ENCODE measurements at places on chromosomes 6 and 20.

DNA sequence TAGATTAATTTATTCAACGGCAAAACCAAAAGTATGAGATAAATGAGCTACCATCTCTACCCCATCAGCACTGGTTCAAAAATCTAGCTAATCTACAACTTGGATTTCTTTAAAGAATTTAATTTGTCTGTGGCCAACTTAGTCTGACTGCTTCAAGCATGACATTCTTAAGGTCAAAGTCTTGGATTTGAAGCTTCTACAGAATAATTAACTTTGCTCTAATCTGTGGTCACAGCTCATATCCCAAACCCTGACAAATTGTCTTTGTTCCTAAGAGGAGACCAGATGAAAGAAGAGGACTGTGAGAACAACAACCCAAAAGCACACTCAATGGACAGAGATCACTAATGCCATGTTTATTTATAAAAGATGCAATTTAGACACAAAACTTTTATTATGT is 166.9 kb upstream of the EPHA7 start:
- H3K27me3 ChIP-seq, result no peaks in the 10 kb centered on the region
- no peaks in the 10 kb centered on the region for H3K36me3 ChIP-seq
- no peak overlapping the region for H3K27ac ChIP-seq
- no peak overlapping the region for H3K4me3 ChIP-seq

DNA sequence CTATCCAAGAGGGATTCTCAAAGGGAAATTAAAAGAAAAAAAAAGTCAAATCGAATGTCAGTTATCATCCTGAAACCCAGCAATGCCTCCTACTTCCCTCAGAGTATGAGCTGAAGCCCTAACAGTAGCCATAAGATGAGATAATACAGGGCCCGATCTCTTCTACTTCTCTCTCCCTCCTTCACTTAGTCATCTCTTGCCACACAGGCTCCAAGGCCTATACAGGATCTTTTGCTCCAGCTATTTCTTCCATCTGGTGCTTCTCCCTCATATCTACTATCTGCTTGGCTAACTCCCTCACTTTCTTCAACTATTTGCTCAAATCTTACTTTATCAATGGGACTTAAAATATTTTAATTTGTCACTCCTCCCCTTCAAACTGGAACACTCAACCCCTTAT is 215.3 kb downstream of the RNGTT start:
- no peak overlapping the region for H3K4me3 ChIP-seq
- H3K27me3 ChIP-seq, result no peaks in the 10 kb centered on the region
- H3K27ac ChIP-seq, result no peak overlapping the region
- no peaks in the 10 kb centered on the region for H3K4me1 ChIP-seq
- no peaks in the 10 kb centered on the region for H3K36me3 ChIP-seq
- no peak for DNase-seq

DNA sequence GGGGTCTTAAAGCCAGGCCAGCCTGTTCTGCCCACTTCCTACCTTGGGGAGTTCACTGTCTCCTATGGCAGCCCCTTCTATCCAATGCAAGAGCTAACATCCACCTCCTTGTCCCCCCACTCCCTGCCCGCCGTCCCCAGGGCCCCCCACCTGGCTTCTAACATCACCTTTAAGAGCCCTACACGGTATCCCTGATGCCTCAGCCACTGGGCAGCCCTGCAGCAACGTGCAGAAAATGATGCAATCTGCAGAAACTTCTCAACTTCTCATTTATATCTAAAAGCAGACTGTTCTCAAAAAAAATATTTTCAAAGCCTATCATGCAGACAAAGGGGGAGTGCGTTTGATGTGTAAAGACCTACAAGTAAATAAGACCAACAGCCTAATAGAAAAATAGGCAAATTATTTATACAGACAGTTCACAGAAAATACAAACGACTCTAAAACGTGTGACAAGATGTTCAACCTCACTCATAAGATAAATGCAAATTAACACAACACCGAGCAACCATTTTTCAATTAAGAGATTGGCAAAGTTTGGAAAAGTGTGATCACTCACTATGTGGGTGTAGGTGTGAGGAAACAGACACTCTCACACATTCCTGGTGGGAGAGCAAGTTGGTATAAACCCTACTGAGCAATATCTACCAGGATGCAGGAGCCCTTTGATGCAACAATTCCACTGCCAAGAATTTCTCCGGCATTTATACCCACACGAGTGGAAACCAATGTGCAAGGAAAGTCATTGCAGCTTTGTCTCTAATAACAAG is 15.1 kb upstream of the HCK start:
- DNase-seq, result no peak
- H3K4me3 ChIP-seq, result no peak overlapping the region
- H3K36me3 ChIP-seq, result no peaks in the 10 kb centered on the region
- no peaks in the 10 kb centered on the region for H3K4me1 ChIP-seq
- no peaks in the 10 kb centered on the region for H3K27me3 ChIP-seq
- H3K27ac ChIP-seq, result no peak overlapping the region

DNA sequence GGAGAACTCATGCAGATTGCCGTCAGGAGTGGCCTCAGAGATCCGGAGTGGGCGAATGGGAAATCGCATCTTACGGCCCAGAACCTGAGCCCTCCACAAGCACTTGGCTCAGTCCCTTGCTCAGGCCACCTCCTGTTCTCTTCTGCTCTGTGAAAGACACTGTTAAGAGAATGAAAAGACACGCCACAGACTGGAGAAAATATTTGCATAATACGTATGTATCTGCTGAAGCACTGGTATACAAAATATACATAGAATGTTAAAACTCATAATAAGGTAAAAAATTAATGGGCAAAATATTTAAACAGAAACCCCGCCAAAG is 838 bp upstream of the POM121L2 start:
- H3K4me1 ChIP-seq, result no peaks in the 10 kb centered on the region
- no peak overlapping the region for H3K27ac ChIP-seq
- H3K4me3 ChIP-seq, result peak overlapping the region; percentile 56
- H3K36me3 ChIP-seq, result no peaks in the 10 kb centered on the region

DNA sequence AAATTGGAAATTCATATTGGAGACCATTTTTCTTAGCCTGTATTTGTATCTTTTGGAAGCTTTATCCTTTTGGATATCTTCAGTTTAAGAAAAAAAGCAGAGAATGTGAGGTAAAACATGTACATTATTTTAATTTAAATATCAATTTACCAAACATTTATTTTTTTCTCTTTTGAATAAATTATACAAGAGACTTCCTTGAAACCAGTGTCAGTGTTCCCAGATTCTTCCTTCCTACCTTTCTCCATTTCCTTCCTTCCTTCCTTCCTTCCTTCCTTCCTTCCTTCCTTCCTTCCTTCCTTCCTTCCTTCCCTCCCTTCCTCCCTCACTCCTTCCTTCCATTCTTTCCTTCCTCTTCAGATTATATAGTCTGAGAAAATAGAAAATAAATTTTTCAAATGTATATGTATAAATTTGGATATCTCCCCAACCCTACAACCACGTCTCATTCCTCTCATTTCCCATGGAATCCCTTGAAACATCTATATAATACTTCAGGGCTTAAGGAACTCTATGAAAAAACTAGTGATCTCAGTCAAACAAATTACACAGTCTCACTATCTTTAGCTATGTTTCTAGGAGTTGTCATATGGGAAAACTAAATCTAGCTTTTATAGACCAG is 528.4 kb downstream of the GRIK2 start:
- H3K36me3 ChIP-seq, result no peaks in the 10 kb centered on the region
- no peak for DNase-seq
- no peaks in the 10 kb centered on the region for H3K4me1 ChIP-seq

DNA sequence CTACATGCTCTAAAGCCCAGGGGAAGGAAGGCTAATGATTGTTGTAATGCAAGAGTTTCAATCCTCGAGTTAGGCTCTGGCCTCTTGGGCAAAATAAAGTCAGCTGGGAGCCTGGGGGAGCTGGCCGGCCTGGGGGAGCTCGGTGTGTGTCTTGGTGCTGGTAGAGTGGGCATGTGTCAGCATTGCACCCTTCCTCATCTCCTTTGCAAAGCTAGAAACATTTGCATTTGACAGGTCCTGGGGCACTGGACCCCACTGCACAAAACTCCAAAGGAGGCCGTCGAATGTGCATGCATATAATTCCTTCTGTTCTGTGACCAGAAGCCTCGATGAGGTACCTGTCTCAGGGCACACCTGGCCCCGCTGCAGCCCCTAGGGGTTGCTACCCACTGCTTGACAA is 74.6 kb upstream of the SLC22A23 start:
- no peak overlapping the region for H3K27ac ChIP-seq
- DNase-seq, result no peak
- H3K27me3 ChIP-seq, result no peaks in the 10 kb centered on the region
- no peaks in the 10 kb centered on the region for H3K36me3 ChIP-seq
- H3K4me3 ChIP-seq, result no peak overlapping the region
- H3K4me1 ChIP-seq, result no peaks in the 10 kb centered on the region

GRCh38 chr20:16043931-16044330 is 529.3 kb downstream of the KIF16B start:
- H3K27me3 ChIP-seq, result no peaks in the 10 kb centered on the region
- H3K36me3 ChIP-seq, result no peaks in the 10 kb centered on the region
- no peak for DNase-seq

GRCh38 chr20:45588800-45589199 is 9.7 kb upstream of the WFDC8 start:
- DNase-seq, result no peak
- no peaks in the 10 kb centered on the region for H3K27me3 ChIP-seq
- H3K4me1 ChIP-seq, result no peaks in the 10 kb centered on the region

GRCh38 chr6:100880853-100881706 is at the start of gene ASCC3:
Gene ASCC3 (minus strand): TSS chr6:100881329. CDS start chr6:100867997, 13,332 bp downstream.
- no peaks in the 10 kb centered on the region for H3K4me1 ChIP-seq
- H3K36me3 ChIP-seq, result no peaks in the 10 kb centered on the region
- peak within 1 kb of the TSS; percentile 94 for H3K27ac ChIP-seq
- peak; percentile 86 for DNase-seq

DNA sequence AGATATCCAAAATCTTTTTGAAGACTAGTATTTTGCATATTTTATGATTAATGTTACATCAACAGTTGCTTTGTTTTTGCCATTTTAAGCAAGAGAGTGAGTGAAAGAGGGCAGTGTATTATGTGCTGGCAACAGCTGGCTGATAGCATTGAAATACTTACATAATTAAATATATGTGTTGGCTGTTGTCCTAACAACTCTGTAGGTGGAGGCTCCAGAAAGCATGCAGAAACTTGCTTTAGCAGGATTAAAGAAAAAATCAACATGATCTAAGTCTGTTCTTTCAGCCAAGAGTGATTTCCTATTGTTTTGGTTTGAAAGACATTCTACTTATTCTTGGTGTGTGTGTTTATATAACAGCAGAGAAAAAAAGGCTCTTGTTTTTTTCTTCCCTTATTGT is 127.5 kb downstream of the CDKAL1 start:
- no peaks in the 10 kb centered on the region for H3K36me3 ChIP-seq
- H3K27ac ChIP-seq, result peak overlapping the region; percentile 74
- H3K4me1 ChIP-seq, result peaks cover 7% of the 10 kb centered on the region

DNA sequence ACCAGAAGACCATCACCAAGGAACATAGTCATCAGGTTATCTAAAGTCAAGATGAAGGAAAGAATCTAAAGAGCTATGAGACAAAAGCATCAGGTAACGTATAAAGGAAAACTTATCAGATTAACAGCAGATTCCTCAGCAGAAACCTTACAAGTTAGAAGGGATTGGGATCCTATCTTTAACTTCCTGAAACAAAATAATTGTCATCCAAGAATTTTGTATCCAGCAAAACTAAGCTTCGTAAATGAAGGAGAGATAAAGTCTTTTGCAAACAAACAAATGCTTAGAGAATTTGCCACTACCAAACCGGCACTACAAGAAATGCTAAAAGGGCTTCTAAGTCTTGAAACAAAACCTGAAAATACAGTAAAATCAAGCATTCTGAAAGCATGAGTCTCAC is 71.0 kb downstream of the HECA start:
- H3K27ac ChIP-seq, result no peak overlapping the region
- H3K4me3 ChIP-seq, result no peak overlapping the region
- no peaks in the 10 kb centered on the region for H3K4me1 ChIP-seq
- DNase-seq, result no peak

DNA sequence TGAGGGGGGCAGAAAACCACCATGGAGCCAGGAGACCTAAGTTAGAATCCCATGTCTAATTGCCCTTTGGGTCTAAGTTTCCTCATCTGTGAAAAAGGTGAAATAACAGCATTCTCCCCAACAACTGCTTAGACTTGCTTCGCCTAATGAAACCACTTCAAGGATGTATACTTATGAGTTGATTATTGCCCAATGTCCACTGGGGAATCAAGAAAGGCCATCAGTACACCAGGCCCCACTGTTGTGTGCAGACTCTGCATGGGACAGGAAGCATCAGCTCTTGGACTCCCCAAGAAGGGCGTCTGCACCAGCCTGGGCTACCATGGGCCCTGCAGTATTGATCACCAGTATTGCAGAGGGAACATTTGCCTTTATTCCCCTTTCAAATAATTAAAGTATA is 189.6 kb downstream of the MAFB start:
- no peak overlapping the region for H3K27ac ChIP-seq
- H3K36me3 ChIP-seq, result no peaks in the 10 kb centered on the region
- no peak overlapping the region for H3K4me3 ChIP-seq
- H3K27me3 ChIP-seq, result no peaks in the 10 kb centered on the region
- DNase-seq, result no peak
- no peaks in the 10 kb centered on the region for H3K4me1 ChIP-seq

- H3K27me3 ChIP-seq, result no peaks in the 10 kb centered on the region
- no peak overlapping the region for H3K27ac ChIP-seq
- no peak overlapping the region for H3K4me3 ChIP-seq
Measured at GRCh38 chr6:87078983-87079616, 15.8 kb downstream of the CGA start.

DNA sequence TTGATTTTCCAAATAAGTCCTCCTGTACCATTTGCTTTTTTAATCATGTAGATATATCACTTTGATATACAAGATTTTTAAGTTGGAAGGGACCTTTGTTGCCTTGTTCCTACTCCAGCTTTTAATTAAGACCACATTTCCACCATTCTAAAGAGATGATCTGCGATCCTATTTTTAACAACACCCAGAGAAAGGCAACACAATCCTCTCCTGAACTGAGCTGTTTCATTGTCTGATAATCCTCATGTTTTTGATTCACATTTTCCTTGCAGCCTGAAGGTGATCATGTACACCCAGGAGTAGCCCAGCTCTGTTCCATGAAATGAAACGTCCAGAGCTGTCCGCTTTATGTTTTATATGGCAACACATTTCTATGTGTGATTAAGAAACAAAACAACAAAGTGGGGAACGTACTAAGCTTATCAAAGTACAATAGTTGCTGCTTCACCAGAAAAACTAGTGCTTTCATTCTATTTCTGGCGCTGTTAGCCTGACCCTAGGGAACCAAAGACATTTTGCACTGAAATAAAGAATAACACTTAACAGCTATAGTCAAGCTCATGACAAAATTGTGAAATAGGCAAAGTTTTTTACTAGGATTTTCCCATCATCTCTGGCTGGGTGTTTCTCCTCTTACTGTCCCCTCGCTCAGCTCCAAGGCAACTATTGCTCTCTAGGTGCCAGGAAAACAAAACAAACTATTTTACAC is 22.6 kb upstream of the TRAF3IP2 start:
- H3K27ac ChIP-seq, result peak overlapping the region; percentile 73
- H3K27me3 ChIP-seq, result no peaks in the 10 kb centered on the region
- no peaks in the 10 kb centered on the region for H3K4me1 ChIP-seq
- H3K36me3 ChIP-seq, result no peaks in the 10 kb centered on the region

GRCh38 chr6:51257938-51258337 is 439.3 kb downstream of the TFAP2B start:
- no peaks in the 10 kb centered on the region for H3K27me3 ChIP-seq
- DNase-seq, result no peak
- no peak overlapping the region for H3K4me3 ChIP-seq

Measured in breast epithelium (tissue), 4 donors.